ENCODE measurements at places on chromosomes 2 and 18.

DNA sequence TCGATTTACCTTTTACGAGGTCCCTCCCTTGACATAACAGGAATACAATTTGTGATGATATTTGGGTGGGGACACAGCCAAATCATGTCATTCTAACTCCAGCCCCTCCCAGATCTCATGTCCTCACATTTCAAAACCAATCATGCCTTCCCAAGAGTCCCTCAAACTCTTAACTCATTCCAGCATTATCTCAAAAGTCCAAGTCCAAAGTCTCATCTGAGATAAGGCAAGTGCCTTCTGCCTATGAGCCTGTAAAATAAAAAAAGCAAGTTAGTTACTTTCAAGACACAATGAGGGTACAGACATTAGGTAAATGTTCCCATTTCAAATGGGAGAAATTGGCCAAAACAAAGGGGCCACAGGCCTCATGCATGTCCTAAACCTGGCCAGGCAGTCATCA is 381.1 kb downstream of the PIK3C3 start:
- DNase-seq, result no peak

GRCh38 chr18:77160515-77160914 is 27.9 kb upstream of the MBP start:
- DNase-seq, result no peak

DNA sequence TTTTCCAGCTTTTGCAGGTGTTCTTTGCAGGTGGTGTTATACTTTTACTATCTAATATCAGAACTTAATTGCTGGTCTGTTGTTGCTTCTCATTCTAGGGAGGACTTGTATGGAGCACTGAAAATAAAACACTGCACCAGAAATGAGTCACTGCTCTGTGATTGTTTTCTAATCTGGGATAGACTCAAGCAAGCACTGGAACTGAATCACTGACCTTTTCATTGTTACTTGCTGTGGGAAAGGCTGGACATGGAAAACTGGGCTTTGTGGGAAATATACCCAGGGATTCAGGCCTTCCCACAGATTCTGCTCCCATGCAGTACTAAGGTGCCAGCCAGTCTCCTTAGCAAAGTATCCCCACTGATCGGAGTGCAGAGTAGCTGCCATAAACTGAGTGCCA is 470.0 kb upstream of the GCFC2 start:
- no peak for DNase-seq

DNA sequence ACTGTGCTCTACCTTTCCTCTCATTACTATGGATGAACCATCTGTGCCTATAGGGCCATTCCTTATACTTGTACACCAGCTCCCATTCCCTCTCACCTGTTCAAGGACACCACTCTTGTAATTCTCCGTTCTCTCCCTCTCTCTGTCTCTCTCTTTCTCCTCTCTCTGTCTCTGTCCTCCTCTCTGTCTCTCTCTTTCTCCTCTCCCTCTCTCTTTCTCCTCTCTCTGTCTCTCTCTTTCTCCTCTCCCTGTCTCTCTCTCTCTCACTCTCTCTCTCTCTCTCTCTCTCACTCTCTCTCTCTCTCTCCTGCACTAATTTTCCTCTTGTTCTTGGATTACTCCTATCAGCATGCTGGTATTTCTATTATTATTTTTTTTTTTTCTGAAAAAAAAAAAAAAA is 78.9 kb upstream of the RMDN2 start:
- DNase-seq, result no peak

GRCh38 chr2:221388891-221389290 is 183.2 kb downstream of the EPHA4 start:
- DNase-seq, result no peak

- no peak for DNase-seq
These were observed 59.6 kb upstream of the DLX2 start for GRCh38 chr2:172162225-172162733.

- DNase-seq, result no peak
These were observed 30.4 kb downstream of the LBH start for GRCh38 chr2:30261695-30262211.

GRCh38 chr2:202339071-202339870 is 36.9 kb upstream of the BMPR2 start:
- no peak for DNase-seq

- DNase-seq, result no peak
These were observed 99.0 kb upstream of the COPS8 start for GRCh38 chr2:236986524-236987330.

GRCh38 chr2:54704238-54704637 is 19.2 kb upstream of the EML6 start:
- no peak for DNase-seq

GRCh38 chr2:127528487-127528886 is 2.2 kb upstream of the IWS1 start:
- no peak for DNase-seq
